ENCODE measurements at places on chromosomes 12 and 14. TPM values are rescaled to one million over a fixed set of nuclear protein-coding genes. Genes with fewer than 3 reads are reported as not detected.

DNA sequence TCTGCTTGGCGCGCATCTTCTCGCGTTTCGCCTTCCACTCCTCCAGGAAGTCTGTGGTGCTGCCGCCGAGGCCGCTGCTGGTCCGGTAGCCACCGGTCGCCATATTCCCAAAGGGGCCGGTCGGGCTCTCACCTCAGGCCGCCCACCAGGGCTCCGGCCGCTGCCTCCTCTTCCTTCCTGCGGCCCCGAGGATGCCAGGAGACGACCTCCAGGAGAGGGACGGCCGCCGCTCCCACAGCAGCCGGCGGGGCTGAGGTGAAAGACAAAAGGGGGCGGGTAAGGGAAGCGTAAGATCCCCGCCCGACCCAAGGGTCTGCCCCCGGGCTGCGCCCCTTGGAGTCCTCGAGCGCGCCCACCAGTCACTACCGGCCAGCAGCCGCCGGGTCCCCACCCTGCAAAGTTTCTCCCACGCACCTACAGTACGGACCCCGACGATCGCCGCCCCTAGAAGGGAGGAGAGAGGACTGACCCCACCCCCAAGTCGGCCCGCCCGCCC, 574 bp downstream of the PAWR start:
- H3K4me3 ChIP-seq, result peak overlapping the region; percentile 86
- peaks cover 12% of the 10 kb centered on the region for H3K4me1 ChIP-seq
- no peak overlapping the region for H3K27ac ChIP-seq
- peaks cover 4% of the 10 kb centered on the region for H3K36me3 ChIP-seq
- peaks cover 52% of the 10 kb centered on the region for H3K27me3 ChIP-seq

- no peaks in the 10 kb centered on the region for H3K4me1 ChIP-seq
- H3K36me3 ChIP-seq, result no peaks in the 10 kb centered on the region
- DNase-seq, result no peak
- H3K4me3 ChIP-seq, result no peak overlapping the region
Observed at GRCh38 chr12:5796171-5796958, 148.7 kb downstream of the ANO2 start.

DNA sequence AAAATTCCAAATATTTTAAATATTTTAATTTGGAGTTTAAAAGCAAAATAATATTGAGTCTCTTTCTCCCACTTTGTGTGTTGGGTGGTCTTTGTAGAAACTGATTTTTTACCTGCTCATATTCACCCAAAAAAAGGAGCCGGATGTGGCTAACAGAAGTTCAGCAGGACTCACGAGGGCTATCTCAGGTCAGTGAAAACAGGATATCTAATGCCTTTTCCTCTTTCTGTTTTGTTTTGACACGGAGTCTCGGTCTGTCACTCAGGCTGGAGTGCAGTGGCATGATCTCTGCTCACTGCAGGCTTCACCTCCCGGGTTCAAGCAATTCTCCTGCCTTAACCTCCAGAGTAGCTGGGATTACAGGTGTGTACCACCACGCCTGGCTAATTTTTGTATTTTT, 30.8 kb downstream of the COA8 start:
- H3K27ac ChIP-seq, result peak overlapping the region; percentile 19
- no peaks in the 10 kb centered on the region for H3K36me3 ChIP-seq
- DNase-seq, result no peak
- no peaks in the 10 kb centered on the region for H3K27me3 ChIP-seq
- H3K4me1 ChIP-seq, result peaks cover 3% of the 10 kb centered on the region

GRCh38 chr14:21703357-21704326, 30.0 kb upstream of the OR4E1 start:
- no peak overlapping the region for H3K4me3 ChIP-seq
- peak overlapping the region; percentile 14 for H3K27ac ChIP-seq
- peaks cover 7% of the 10 kb centered on the region for H3K27me3 ChIP-seq
- DNase-seq, result no peak
- no peaks in the 10 kb centered on the region for H3K36me3 ChIP-seq

GRCh38 chr12:104010606-104011169, 39.3 kb downstream of the GLT8D2 start:
- H3K36me3 ChIP-seq, result peaks cover 7% of the 10 kb centered on the region
- H3K27me3 ChIP-seq, result peaks cover 34% of the 10 kb centered on the region
- H3K4me1 ChIP-seq, result no peaks in the 10 kb centered on the region
- no peak for DNase-seq
- no peak overlapping the region for H3K4me3 ChIP-seq
- H3K27ac ChIP-seq, result no peak overlapping the region

- peak overlapping the region; percentile 86 for H3K4me3 ChIP-seq
- H3K27me3 ChIP-seq, result peaks cover 30% of the 10 kb centered on the region
- DNase-seq, result no peak
- H3K27ac ChIP-seq, result peak overlapping the region; percentile 67
Observed at GRCh38 chr14:104977008-104977680, 1.0 kb downstream of the AHNAK2 start.

GRCh38 chr12:22286569-22286968, 47.9 kb downstream of the ST8SIA1 start:
- no peak for DNase-seq
- H3K4me3 ChIP-seq, result no peak overlapping the region
- H3K36me3 ChIP-seq, result peaks cover 4% of the 10 kb centered on the region
- no peak overlapping the region for H3K27ac ChIP-seq

GRCh38 chr12:102542816-102543440, 62.6 kb upstream of the IGF1 start:
- peaks cover 12% of the 10 kb centered on the region for H3K27me3 ChIP-seq
- H3K4me3 ChIP-seq, result no peak overlapping the region
- no peak for DNase-seq
- no peak overlapping the region for H3K27ac ChIP-seq
- H3K36me3 ChIP-seq, result no peaks in the 10 kb centered on the region

DNA sequence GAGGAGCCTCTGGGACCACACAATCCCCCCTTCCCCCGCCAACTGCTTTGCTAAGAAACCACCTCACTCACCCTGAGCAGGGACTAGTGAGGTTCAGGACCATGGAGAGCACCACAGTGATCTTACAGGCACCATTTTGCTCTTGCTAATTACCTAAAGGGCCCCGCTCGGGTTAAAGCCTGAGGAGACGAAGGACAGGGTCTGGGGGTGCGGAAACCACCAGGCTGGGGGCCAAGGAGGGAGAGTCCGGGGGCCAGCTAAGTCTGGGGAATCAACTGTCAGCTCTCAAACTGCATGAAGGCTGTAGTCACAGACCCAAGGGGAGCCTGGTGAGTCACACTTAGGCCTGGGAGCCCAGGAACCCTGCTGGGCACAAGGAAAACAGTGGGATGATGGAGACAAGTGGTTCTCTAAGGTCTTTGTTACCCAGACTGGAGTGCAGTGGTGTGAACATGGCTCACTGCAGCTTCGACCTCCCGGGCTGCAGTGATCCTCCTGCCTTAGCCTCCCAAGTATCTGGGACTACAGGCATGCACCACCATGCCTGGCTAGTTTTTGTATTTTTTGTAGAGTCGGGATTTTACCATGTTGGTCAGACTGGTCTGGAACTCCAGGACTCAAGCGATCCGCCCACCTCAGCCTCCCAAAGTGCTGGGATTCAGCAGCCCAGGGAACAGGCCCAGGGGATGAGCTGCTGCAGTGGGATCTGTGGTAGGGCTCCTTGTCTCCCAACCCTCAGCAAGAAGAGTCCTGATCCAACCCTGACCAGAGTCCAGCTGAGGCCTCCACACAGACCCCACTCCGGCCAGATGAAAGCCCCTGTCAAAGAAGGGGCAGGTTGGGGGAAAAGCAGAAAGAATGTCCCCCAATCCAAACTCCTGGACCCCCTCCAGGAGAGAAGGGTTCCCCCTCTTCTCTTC, 98.8 kb downstream of the CALM1 start:
- H3K36me3 ChIP-seq, result peaks cover 4% of the 10 kb centered on the region
- peaks cover 4% of the 10 kb centered on the region for H3K4me1 ChIP-seq
- H3K27me3 ChIP-seq, result peaks cover 21% of the 10 kb centered on the region
- H3K4me3 ChIP-seq, result no peak overlapping the region
- no peak for DNase-seq
- H3K27ac ChIP-seq, result no peak overlapping the region

- H3K4me1 ChIP-seq, result no peaks in the 10 kb centered on the region
- H3K36me3 ChIP-seq, result peaks cover 3% of the 10 kb centered on the region
- H3K4me3 ChIP-seq, result no peak overlapping the region
- peaks cover 29% of the 10 kb centered on the region for H3K27me3 ChIP-seq
- DNase-seq, result no peak
Observed at GRCh38 chr14:61153914-61154545, 127.1 kb downstream of the TMEM30B start.

DNA sequence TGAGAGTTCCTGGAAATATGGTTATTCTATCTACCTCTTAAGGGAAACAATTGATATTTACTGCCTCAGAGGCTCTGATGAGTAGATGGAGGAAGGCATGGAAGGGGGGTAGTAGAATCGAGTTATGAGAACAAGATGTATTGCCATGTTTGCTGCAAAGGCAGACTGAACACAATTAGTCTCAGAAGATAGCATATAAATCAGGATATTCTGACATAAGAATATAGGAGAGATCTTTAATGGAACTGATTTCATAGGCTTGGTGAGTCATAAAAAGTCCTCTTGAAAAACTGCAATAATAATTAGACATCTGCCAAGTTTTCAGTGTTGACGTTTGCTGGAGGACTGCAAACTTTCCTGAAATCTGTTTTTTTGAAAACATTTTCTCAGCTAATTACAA, 636.1 kb downstream of the TMTC2 start:
- no peaks in the 10 kb centered on the region for H3K4me1 ChIP-seq
- no peak overlapping the region for H3K27ac ChIP-seq
- H3K36me3 ChIP-seq, result no peaks in the 10 kb centered on the region
- no peak for DNase-seq

- no peak overlapping the region for H3K4me3 ChIP-seq
- peaks cover 77% of the 10 kb centered on the region for H3K27me3 ChIP-seq
- no peak for DNase-seq
- H3K36me3 ChIP-seq, result peaks cover 4% of the 10 kb centered on the region
- H3K27ac ChIP-seq, result no peak overlapping the region
Observed at GRCh38 chr12:52089491-52089890, 10.0 kb downstream of the SMIM41 start.

DNA sequence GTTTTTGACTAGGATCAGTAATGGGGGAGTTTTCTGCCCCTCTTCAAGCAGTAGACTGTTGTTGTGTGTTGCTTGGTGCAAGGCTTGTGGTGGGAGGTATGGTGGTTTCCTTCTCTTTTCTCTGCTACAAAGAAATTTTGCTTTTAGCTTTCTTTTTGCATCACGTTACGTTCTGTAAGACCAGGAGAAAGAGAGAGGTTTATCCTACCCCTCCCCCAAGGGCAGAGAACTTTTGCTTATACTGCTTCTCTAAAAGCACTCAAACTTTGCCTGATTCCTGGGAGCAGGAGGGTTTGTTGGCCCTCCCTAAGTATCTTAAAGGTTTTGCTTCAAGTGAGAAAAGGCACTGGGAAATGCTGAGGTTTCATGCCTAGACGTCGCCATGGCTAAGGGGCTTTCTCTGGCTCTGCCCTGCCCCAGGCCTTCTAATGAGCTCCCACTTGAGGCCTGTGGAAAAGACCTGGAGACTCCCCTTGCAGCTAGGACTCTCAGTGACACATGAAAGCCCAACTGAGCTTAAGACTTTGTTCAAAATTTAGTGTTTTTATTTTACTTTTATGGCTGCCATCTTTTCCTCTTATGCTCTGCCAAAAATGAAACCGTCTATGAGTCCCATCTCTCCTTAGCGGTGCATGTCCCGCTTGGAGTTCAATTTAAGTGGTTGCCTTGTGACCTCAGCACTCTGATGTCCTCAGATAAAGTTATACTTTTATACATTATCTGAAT, 49.2 kb downstream of the EIF2S3B start:
- no peaks in the 10 kb centered on the region for H3K36me3 ChIP-seq
- DNase-seq, result no peak
- peaks cover 5% of the 10 kb centered on the region for H3K4me1 ChIP-seq
- H3K27me3 ChIP-seq, result peaks cover 22% of the 10 kb centered on the region

GRCh38 chr12:104546575-104546974, 89.8 kb downstream of the CHST11 start:
- no peaks in the 10 kb centered on the region for H3K36me3 ChIP-seq
- peaks cover 48% of the 10 kb centered on the region for H3K4me1 ChIP-seq
- no peak overlapping the region for H3K27ac ChIP-seq
- DNase-seq, result no peak

GRCh38 chr12:40248585-40249297, 23.9 kb downstream of the LRRK2 start:
- H3K4me1 ChIP-seq, result no peaks in the 10 kb centered on the region
- H3K27ac ChIP-seq, result no peak overlapping the region
- no peak for DNase-seq
- no peaks in the 10 kb centered on the region for H3K27me3 ChIP-seq
- H3K36me3 ChIP-seq, result no peaks in the 10 kb centered on the region

- H3K4me3 ChIP-seq, result no peak overlapping the region
- H3K4me1 ChIP-seq, result peaks cover 3% of the 10 kb centered on the region
- H3K27me3 ChIP-seq, result peaks cover 10% of the 10 kb centered on the region
- H3K27ac ChIP-seq, result no peak overlapping the region
- DNase-seq, result no peak
- H3K36me3 ChIP-seq, result no peaks in the 10 kb centered on the region
Observed at GRCh38 chr12:10159280-10159679, 12.7 kb downstream of the OLR1 start.

DNA sequence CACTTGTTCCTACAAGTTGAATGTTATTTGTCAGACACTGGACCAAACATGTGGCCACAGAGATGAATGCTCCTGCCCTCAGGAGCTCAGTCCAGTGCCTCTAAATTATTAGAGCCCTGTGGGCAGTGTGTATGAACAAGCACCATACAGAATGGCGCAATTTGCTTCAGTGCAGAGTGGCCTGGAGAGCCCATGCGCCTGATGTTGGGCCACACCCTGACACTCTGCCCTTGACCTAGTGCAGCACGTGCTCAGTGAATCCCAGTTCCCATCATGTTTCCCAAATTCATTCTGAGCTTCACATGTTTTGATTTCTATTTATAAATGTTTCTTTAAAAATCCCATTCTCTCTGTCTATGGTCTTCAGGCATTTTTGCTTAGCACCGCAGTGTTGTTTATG, 116.8 kb downstream of the PRMT8 start:
- H3K27me3 ChIP-seq, result no peaks in the 10 kb centered on the region
- H3K36me3 ChIP-seq, result peaks cover 9% of the 10 kb centered on the region
- no peak for DNase-seq
- H3K4me1 ChIP-seq, result peaks cover 18% of the 10 kb centered on the region
- H3K27ac ChIP-seq, result no peak overlapping the region

Gene KCNH5
- total RNA-seq, result not detected

Gene FZD10
- not detected for total RNA-seq

Gene ESPL1
- 0.83 TPM for total RNA-seq

Gene MTA1
- 99.0 TPM for total RNA-seq

Gene MGAT4C
- total RNA-seq, result not detected
